ENCODE measurements at places on chromosomes 3 and 15.

GRCh38 chr3:178263236-178263916 is 272.9 kb upstream of the KCNMB2 start:
- DNase-seq: no peak

DNA sequence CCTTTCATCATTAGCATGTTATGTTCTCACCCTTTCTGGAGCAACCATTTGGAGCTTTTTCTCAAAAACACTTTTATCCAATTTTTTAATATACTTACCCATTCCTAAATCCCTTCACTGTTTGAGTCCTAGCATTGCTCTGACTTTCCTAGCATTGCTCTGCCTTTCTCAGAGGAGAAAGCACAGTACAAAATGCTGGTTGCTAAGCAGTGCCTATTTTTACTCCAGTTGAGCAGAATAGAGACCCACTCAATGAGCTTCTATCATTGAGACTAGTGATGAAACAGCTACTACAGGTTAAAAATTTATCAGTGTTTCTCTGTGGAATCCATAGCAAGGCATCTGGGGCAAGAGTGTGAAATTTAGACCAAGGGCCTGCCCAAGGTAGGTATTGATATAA is 21.8 kb upstream of the IL1RAP start:
- no peak for DNase-seq

GRCh38 chr15:65082303-65082953 is 5.9 kb downstream of the KBTBD13 start:
- DNase-seq: no peak

- no peak for DNase-seq
Measured at GRCh38 chr3:42095540-42095939, 4.4 kb downstream of the TRAK1 start.

- DNase-seq: no peak
Measured at GRCh38 chr3:98807561-98807960, 44.4 kb downstream of the ST3GAL6 start.

DNA sequence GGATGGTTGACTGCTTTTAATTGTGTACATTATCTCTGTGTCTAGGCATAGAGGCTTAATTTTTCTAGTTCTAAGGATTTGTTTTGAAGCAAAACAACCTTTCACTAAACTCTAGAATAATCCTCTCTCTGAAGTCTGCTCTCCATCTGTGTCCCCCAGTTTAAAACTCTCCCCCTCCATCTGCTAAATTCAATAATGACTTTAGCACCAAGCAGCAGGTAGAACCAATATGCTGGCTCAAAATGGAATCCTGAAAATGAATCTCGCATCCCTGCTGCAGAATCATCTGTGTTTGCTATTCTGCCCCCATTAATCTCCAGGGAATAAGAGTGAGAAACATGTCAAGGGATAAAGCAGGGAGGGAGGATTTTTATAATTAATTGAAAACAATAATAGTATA is 111.8 kb downstream of the TUSC7 start:
- no peak for DNase-seq

DNA sequence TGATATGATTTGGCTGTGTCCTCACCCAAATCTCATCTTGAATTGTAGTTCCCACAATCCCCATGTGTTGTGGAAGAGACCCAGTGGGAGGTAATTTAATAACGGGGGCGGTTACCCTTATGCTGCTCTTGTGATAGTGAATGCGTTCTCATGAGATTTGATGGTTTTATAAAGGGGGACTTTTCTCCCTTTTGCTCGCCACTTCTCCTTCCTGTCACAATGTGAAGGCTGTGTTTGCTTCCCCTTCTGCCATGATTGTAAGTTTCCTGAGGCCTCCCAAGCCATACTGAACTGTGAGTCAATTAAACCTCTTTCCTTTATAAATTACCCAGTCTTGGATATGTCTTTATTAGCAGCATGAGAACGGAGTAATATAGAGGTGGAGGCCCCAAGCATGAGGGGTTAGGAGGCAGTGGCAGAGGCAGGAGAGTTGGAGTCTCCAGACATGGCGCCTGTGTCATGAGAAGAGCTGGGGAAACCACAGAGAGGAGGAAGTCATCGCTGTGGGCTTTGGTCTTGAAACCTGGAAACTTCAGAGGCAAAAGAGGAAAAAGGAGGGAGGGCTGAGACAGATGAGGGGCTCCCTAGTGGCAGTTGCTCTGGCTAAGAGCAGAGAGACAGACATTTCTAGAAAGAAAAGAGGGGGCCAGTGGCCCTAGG is 107.8 kb upstream of the VEPH1 start:
- no peak for DNase-seq

- DNase-seq: no peak
Measured at GRCh38 chr3:82875401-82875800, 1114.0 kb upstream of the GBE1 start.

DNA sequence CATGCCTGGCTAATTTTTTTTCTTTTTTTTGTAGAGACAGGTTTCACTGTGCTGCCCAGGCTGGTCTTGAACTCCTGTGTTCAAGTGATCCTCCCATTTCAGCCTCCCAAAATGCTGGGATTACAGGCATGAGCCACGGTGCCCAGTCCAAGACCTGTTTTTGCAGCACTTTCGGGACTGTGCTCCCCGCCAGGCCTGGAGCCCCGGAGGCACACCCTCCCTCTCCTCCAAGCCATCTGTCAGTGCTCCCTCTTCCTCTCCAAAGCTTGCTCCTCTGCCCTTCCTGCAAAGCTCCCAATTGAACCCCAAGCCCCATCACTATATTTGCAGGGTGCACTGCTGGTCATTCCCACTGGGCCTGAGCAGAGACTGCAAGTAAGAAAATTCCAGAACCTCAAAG is 98.1 kb downstream of the CORO2B start:
- no peak for DNase-seq

- no peak for DNase-seq
Measured at GRCh38 chr15:97972366-97972765, 11.9 kb downstream of the ARRDC4 start.

GRCh38 chr3:191972714-191973398 is 511.9 kb downstream of the PYDC2 start:
- no peak for DNase-seq

DNA sequence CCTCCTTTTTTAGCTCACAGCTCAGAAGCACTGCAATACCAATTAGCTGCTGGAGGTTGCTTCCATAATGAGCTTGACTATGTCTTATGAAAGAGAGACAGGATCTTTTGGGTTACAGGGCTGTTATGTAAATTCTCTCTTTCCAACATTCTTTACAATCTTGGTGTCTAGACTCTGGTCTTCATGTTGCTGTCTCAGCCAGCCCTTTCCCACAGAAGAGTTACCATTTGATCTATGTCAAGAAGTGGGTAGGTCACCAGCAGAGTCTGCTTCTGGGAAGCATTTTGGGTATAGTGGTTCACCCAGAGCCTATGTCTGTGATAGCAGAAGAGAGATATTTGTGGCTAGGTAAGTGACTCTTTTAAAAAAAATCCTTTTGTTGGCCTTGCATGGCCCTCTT is 234.5 kb downstream of the SATB1 start:
- no peak for DNase-seq

DNA sequence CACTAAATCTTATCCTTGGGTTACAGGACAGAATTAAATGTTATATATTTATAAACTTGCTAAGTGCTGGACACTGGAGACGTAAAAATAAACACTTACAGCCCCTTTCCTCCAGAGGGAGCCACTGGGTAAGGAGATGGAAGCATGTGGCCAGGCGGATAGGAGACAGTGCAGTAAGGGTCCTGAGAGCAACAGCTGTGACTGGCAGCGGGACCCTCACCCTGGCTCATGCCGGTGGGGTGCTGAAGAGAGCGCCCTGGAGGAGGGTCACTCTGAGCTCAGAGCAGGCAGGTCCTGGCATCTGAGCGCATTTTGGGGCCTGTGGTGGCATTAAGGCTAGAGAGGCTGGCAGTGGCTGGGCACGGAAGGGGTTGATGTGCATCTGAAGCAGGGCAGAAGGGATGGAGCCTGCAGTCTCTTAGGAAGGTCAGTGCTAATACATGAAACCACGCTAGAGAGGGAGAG is 16.0 kb downstream of the SEC61A1 start:
- no peak for DNase-seq

GRCh38 chr15:63114465-63114864 is 7.2 kb upstream of the LACTB start:
- no peak for DNase-seq
